Cortex of kidney (tissue), 1 donor: ENCODE measurements at places on chromosomes 12 and 14.

- DNase-seq = no peak
These were observed 71.7 kb downstream of the NOVA1 start for GRCh38 chr14:26526137-26526536.

DNA sequence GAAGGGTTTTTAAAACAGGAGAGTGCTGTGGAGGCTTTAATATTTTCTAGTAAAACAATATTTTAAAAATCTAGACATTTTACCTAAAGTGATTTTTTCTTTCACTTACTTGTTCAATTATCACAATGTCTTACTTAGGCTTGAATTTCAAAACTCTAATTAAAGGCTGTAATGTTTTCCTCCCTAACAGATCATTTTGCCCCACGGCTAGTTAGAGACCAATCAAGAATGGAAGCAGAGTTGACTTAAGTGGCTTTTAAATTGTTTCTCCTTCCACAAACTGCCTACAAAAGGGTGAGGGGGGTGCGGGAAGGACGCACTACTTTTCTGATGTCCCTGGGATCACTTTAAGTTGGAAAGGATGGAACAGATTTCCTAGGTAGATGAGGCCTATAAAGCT lies 9.5 kb upstream of the CFL2 start:
- no peak for DNase-seq

DNA sequence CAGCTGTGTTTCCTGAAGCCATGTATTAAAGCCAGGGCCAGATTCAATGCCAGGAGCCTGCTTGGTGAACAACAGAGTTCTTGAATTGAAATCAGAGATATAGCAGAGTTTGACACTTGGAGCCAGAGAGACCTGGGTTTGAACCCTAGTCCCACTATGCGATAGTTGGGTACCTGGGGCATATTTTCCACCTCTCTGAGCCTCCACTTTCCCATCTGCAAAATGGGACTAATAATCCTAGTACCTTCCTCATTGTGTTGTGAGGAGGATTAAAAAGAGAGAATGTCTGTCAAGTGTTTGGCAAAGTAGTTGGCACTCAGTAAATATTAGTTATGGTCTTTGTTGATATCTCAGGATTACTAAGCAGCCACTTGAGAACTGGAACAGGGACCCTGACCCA lies 6.0 kb upstream of the HRK start:
- DNase-seq = no peak

GRCh38 chr14:39319381-39319780 lies 85.7 kb downstream of the MIA2 start:
- DNase-seq = no peak

- no peak for DNase-seq
These were observed 58.8 kb downstream of the OTX2 start for GRCh38 chr14:56751471-56751870.
